Substantia nigra (tissue), 51 donors: ENCODE measurements at places on chromosomes 16 and 17.
A peak's percentile ranks its signal among the peaks of the same experiment; 100 is the strongest.

- DNase-seq = no peak
These were observed 1.0 kb downstream of the ORAI3 start for GRCh38 chr16:30949650-30950515.

GRCh38 chr17:50523208-50523607 is 9.3 kb upstream of the EPN3 start:
- no peak for DNase-seq

DNA sequence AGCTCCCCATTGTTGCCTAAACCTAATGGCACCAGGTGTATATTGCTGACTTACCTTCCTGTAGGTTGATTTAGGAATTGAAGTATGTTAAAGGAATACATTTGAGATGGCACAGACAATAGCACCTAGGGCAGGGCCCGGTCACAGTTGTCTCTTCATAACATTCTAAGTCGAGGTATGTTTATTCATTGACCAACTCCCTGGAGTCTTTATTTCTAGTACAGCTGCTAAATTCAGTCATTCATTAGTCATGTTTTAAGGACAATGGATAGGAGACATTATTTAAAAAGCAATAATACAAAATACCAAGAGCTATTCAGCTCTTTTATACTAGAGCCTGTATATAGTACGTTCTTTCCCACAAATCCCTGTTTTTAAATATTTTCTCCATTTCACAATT is 369.5 kb upstream of the HSBP1 start:
- DNase-seq = no peak

- DNase-seq = no peak
These were observed 2.9 kb downstream of the MARCHF10 start for GRCh38 chr17:62805234-62805633.

GRCh38 chr16:1008085-1008484 is 26.5 kb downstream of the SOX8 start:
- DNase-seq = no peak

GRCh38 chr17:77438241-77439188 is 297.7 kb downstream of the SEC14L1 start:
- DNase-seq = no peak

GRCh38 chr17:78559749-78560368 is 17.3 kb downstream of the DNAH17 start:
- DNase-seq = no peak

DNA sequence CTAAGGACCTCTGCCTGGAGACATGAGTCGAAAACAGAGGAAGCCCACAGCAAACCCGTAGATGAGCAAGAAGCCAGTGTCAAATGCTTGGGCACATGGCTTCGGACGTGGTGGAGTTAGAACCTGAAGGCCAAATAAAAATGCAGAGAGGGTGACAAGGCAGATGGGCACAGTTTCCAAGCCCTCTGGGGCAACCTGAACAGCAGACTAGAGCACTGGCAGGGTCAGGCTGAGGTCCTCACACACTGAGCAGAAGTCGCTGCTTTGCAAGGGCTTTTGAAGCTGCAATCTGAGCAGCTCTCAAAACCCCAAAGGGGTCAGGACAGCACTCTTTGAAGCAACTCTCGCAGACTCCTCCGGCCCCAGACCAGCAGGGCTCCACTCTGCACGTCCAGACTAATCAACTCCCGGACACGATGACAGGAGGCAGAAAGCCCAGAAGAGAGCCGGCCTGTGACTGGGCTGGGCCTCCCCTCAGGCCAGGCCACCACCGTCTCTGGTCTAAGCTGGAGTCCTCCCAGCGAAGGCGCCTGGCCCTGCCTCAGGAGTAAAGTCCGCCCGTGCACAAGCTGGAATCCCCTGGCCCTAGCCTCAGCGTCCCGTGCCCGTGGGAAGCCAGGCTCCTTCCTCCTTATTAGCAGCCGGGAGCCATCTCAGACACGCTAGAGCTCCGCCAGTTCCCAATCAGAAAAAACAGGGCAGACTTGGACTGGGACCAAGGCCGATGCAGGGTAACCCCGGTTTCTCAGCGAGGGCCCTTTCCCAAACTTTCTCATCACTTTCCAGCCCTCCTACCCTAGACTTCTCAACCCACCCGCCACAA is 924 bp downstream of the SMARCD2 start:
- DNase-seq = no peak

- peak; percentile 44 for DNase-seq
These were observed 9.3 kb downstream of the KCTD5 start for GRCh38 chr16:2691491-2692248.

GRCh38 chr16:11001611-11002010 is 57.2 kb downstream of the CLEC16A start:
- no peak for DNase-seq

GRCh38 chr17:74008196-74008595 is 195.3 kb upstream of the RPL38 start:
- no peak for DNase-seq

DNA sequence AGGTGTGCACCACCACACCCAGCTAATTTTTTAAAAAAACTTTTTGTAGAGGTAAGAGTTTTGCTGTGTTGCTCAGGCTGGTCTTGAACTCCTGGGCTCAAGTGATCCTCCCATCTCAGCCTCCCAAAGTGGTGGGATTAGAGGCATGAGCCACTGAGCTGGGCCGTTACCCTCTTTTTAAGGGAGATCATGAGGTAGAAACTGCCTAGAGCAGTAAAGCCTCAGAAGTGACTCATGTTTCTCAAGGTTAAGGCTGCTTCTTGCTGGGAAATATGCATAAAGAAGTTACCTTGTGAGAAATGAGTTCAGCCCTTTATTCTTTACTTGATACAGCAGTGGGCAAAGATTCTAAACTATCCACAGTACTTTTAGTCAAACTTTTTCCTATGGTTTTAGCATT is 38.2 kb downstream of the GRB2 start:
- no peak for DNase-seq

DNA sequence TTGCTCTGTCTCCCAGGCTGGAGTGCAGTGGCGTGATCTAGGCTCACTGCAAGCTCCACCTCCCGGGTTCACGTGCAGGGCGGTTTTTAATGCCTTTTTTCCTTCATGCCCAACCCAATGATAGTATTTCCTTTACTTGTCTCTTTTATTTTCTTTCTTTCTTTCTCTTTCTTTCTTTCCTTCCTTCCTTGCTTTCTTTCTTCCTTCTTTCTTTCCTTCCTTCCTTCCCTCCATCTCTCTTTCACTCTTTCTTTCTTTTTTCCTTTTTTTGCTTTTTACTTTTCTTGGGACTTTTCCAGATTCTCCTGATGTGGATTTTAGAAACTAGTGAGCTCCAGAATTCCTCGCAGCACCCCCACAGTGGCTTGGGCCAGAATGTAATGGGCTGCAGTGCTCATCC is 3.1 kb downstream of the MYH3 start:
- DNase-seq = no peak

DNA sequence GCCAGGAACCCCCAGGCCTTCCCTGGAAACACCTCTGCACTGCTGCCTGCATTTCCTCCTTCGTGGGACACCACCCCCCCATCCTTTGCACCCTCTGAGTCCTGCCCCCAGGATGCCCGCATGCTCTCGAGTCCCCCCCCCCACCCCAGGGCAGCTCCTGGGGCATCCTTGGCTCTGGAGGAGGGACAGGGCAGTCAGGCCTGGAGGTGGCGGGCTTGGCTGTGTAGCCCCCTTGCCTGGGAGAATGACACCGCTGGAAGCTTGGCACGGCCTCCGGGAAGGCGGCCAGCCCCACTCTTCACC is 98.9 kb upstream of the GSE1 start:
- DNase-seq = no peak

DNA sequence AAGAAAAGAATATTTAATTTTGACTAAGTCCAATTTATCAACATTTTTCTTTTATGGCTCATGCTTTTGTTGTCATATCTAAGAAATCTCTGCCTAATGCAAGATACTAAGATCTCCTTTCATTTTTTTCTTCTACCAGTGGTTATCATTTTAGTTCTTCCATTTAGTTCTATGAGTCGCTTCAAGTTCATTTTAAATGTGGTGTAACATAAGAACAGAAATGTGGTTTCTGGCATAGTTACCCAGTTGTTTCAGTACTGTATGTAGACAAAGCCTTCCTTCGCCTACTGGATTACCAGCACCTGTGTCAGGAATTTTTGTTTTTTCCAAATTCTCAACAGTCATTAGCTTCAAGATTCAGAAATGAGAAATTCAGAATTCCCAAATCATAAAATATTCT is 175.7 kb downstream of the PARN start:
- DNase-seq = no peak

- DNase-seq = no peak
These were observed 11.6 kb upstream of the ICAM2 start for GRCh38 chr17:64032081-64032480.

GRCh38 chr17:61395983-61396585 is 3.6 kb upstream of the TBX2 start:
- no peak for DNase-seq

GRCh38 chr17:40484285-40484972 is 17.0 kb downstream of the TNS4 start:
- DNase-seq = no peak

- no peak for DNase-seq
These were observed 98.5 kb downstream of the RAP1GAP2 start for GRCh38 chr17:2894782-2895181.

DNA sequence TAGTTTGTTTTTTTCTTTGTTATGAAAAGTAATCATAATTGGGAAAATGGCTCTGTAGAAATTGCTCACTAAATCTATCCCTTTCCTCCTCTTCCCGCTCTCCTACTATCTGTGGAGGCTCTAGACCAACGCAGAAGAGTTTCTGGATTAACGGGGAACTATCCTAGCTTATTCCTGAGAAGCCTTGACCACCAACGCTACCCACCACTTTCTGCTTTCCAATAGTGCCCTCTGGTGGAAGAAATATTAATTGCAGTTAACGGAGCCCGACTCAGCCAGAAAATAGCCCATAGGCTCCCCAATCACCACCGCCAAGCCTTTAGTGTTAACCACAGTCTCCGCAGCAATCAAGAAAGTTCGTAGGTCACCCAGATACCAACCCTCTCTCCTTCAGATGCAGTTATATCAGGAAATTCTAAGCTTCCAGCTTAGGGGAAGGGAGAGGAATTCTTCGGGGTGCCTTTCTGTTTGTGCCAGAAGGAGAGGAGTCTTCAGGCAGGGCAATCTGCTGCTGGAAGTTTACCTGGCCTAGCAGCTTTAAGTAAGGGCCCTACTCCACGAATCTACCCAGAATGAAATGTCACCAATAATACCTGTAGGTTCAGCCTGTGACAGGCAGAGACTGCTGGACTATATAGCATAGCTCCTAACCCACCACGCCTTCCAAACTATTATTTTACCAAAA is 23.0 kb upstream of the NSRP1 start:
- DNase-seq = no peak

- DNase-seq = no peak
These were observed 72.7 kb downstream of the CYLD start for GRCh38 chr16:50814541-50814940.

DNA sequence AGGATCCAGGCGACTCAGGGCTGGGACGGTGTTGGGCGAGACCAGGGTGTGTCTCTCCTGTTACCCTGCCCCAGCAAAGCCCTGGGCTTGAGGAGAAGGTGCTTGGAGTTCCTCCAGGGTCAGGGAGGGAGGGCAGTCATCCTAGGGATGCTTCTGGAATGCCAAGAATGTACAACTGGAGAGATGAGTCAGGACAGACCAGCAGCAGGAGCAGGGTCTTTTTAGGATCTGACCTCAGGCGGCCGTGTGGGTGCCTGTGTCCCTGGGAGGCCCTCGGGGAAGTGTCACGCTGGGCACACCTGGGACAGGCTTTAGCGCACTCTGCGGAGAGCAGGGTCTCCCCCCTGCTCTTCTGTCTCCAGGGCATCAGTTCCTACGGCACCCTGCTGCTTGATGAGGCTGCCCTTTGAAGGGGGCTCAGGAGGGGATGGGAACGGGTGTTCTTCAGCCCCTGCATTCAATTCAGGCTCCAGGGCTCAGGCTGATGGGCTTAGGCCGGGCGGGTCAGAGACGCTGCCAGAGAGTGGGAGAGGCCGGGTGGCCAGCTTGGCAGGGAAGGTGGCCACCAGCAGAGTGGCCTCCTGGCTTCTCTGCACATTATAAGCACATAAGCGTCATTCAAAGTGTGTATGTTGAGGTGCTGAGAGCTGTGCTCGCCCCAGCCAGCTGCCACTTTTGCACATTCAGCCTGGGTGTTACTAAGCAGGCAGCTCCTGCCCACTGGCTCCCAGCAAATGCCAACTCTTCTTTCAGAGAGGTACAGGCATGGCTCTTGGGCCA is 8.4 kb upstream of the MTSS2 start:
- DNase-seq = no peak

- DNase-seq = no peak
These were observed 21.0 kb upstream of the FLCN start for GRCh38 chr17:17258011-17258410.

- no peak for DNase-seq
These were observed 5.1 kb upstream of the C17orf113 start for GRCh38 chr17:42055496-42055895.

DNA sequence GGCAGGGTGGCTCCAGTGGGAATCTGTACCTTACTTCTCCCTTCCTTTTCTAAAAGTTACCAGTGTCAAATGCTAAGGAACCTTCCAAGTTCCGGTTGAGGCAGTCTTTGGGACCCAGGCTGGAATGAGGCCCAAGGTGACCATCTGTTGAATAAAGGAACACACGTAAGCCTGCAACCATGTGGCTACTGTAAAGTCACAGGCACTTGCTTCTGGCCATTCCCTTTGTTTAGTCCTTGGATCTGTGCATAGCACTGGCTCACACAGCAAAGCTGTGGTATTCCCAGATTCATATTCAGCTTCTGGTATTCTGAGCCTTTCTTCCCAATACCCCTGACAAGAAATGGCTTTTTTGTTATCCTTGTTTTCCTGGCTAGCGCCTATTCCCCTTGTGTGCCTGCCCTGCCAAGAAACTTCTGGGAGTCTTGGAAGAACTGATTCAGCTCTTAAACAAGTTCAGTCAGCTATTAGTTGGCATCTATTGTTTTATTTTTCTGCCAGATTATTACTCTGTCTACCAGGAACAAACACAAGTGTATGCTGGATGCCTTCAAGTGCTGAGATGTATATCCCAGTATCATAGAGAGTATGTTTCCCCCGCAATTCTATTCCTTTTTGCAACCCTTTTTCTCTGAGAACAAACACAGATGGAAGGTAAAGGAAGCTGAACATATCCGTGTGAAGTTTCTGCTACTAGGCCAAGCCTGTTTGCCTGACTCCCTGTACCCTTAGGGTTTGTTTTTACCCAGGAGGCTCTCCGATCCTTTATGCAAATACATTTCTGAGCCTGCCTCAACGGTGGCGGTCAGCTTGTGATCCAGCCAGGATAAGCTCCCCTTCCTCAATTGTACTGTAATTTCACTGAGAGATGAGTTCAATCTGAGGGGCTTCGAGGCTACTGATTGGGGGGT is 13.2 kb downstream of the TMEM238L start:
- peak; percentile 10 for DNase-seq

- no peak for DNase-seq
These were observed 4.3 kb downstream of the SPDYE4 start for GRCh38 chr17:8753976-8754440.

DNA sequence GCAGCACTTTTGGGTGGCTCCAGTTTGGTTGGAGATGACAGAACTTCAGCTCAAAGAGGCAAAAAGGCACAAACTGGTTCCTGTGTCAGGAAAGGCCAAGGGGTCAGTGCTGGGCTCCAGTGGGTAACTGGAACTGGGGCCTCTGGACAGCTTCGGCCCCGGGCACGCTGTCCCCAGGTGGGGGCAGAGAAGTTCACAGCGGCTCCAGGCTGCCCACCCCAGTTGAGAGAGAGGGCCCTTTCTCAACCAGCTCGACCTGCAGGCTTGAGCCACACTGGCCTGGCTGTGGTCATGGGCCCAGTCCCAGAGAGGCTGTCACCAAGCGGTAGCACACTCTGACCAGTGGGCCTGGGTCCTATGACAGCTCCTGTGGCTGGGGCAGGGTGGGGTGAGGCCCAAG is 24.5 kb downstream of the ADCY7 start:
- DNase-seq = no peak
